ENCODE measurements at places on chromosomes 5 and 9.
A peak's percentile ranks its signal among the peaks of the same experiment; 100 is the strongest.

GRCh38 chr5:67857502-67857901 is 358.1 kb upstream of the PIK3R1 start:
- DNase-seq = no peak

- DNase-seq = no peak
These were observed 84.9 kb upstream of the BASP1 start for GRCh38 chr5:17132444-17133083.

DNA sequence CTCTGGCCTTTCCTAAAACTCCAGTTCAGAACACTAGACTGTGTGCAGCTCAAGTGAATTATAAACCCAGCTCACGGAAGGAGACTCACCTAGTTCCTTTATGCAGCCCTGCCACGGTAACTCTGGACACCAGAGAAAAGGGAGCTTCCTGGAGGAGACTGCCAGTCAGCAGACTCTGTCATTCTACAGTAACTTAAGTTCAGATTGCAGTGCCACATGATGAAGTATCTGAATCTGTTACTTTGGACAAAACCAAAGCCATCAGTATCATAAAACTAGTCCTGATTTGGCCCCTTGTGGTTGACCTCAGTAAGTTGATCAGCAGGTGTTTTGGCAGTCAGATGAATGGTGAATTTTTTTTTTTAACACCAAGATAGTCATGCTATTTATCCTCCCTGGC is 2.7 kb downstream of the MTRR start:
- no peak for DNase-seq

DNA sequence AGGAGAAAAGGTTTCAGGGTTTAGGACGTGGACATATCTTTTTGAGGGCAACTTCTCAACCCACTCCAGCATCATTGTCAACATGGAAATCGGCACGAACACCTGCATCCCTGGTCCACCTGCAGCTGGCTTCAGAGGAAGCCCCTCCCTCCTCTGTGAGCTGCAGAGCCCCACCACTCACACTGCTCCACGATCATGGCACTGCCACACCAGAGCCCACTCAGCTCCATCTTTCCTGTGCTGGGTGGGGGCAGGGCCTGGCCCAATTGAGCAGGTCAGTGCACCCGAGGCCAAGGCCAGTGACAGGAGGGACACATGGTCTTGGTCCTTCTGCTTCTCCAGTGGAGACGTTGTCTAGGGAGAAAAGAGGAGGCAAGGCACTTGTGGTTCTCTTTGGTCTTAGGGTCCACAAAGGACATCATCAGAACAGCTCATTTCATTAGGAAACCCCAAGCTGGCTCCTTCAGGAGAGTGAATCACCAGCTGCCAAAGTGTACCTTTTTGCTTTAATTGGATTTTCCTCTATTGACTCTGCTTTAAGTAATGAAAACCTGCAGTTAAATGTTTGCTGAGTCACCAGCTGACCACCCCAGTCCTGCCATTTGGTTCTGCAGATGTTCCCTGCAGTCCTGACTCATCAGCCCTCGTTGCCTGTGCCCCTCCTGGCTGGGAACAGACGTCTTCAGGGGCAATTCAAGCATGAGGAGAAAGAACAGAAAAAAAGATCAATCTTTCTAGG is 56.2 kb downstream of the UBE2QL1 start:
- peak; percentile 4 for DNase-seq

DNA sequence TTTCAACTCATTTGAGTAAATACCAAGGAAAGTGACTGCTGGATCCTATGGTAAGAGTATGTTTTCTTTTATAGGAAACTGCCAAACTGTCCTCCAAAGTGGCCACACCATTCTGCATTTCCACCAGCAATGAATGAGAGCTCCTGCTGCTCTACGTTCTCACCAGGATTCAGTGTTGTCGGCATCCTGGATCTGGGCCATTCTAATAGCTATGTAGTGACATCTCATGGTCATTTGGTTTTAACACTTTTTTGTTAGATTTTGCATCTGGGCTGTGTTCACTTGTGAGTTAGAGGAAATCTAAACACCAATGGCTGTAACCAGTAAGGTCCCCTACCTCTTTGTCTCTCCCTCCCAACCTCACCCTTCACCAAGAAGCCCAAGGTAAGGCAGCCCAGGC is 115.9 kb downstream of the ATPSCKMT start:
- DNase-seq = no peak

GRCh38 chr9:105173306-105173705 is 71.1 kb upstream of the SLC44A1 start:
- DNase-seq = no peak

DNA sequence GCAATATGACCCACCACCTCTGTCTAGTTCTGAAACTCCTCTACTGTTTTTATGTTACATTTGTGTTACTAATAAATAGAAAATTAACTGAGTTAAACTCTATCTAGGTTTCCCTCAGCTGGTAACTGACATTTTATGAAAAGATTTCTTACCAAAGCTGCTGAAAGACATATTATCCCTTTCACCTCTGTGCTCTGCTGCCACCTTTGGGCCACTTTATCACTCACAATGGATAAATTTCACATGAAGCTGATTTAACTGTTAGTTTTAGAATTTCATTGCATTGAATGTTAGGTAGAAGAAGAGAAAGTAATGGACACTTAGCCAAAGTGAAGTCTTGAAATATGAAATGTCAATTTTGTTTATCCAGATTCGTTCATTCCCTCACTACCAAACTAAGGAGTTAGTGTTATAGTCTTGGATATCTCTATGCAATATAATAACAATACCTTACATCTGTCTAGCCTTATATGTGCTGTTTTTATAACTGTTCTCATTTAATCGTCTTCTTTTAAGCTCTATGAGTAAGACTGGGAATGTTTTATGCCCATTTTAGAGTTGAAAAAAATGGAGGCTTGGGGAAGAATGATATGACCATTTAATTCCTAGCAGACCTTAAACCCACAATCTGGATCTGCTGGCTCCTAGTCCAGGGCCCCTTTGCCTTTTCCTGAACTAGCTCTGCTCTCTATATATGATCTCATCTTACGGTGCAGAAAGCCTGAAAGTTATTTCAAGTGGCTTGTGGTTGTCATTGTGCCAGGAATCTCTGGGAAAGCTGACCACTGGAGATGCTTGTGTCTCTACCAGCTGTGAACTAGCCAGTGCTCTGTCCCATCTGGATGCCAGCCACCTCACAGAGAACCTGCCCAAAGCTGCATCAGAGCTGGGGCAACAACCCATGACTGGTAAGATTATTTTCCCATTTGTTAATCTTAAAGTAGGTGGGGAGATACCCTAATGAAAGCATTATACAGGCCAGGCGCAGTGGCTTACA is 97.1 kb downstream of the GOLPH3 start:
- DNase-seq = peak; percentile 94

- DNase-seq = no peak
These were observed 39.2 kb downstream of the NADK2 start for GRCh38 chr5:36202521-36202961.

GRCh38 chr5:110727025-110727314 is 499 bp upstream of the TMEM232 start:
- DNase-seq = no peak

DNA sequence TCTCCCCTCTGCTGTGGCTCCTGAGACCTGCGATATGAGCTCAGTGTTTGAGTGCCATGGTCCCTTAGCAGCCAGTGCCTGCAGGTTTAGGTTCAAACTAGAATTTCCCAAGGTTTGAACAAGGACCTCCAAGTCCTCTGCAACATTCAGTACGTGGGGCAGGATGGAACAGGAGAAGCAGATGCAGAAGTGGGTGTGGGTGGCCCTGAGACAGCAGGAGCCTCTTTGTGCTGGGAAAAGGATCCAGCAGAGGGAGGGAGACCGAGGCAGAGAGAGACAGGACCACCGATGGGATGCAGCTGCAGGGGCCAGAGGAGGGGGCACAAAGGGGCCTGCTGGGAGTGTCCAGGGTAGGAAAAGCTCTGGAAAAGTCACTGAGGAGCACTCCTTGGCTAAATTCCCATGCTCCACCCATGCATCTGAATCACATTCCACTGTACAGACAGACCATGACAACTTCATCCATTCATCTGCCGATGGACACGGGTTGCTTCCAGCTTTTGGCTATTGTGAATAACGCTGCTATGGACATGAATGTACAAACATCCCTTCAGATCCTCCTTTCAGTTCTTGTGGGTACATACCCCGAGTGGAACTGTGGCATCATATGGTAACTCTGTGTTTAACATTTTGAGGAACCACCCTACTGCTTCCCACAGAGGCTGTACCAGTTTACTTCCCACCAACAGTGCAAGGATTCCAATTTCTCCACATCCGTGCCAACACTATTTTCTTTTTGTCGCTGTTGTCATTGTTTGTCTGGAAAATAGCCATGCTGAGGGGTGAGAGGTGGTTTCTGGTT is 26.7 kb upstream of the SUSD3 start:
- no peak for DNase-seq

GRCh38 chr5:151250346-151251000 is 2.5 kb upstream of the GM2A start:
- DNase-seq = no peak

GRCh38 chr5:56078278-56079156 is 83.8 kb upstream of the IL6ST start:
- DNase-seq = no peak

- no peak for DNase-seq
These were observed 45.9 kb downstream of the COL23A1 start for GRCh38 chr5:178544166-178544834.

GRCh38 chr5:172943906-172944305 is 15.3 kb upstream of the RPL26L1 start:
- DNase-seq = no peak

DNA sequence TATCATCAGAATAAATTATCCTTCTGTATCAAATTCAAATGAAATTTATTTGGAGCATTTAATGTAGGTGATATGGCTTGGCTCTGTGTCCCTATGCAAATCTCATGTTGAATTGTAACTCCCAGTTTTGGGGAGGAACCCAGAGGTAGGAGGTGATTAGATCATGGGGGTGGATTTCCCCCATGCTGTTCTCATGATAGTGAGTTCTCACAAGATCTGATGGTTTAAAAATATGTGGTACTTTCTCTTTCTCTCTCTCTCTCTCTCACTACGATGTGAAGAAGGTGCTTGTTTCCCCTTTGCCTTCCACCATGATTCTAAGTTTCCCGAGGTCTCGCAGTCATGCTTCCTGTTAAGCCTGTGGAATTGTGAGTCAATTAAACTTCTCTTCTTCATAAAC is 678.4 kb upstream of the RGMB start:
- DNase-seq = no peak

- no peak for DNase-seq
These were observed 837.1 kb upstream of the C9orf72 start for GRCh38 chr9:28410411-28410810.

All from astrocyte of the cerebellum (primary cell).